EH (cell line): ENCODE measurements at places on chromosomes 6 and 20.

DNA sequence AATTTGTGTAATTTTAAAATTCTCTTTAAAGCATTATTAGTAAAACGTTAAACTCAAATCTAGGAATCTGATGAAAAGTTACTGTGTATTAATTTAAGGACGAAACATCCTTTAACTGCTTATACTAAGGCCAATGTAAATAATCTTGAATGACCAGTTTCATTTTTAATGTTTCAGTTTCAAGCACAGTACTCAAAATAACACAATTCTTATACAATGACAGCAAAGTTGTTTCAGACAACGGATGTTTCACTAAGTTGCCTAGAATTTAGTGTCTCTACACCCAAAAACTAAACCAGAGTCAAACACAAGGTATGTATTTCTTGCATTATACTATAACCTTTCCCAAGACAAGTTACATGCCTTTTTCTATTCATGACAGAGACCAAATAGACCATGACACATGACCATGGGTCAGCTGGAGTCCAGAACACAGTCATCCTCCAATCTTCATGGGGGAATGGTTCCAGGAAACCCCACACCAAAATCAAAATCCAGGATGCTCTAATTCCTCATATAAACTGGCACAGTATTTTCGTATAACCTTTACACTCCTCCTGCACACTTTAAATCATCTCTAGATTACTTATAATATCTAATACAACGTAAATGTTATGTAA lies 7.7 kb downstream of the PHIP start:
- peak; percentile 15 for DNase-seq

GRCh38 chr20:63509088-63509564 lies 10.2 kb upstream of the EEF1A2 start:
- no peak for DNase-seq

GRCh38 chr20:47359530-47360296 lies 3.2 kb upstream of the ZMYND8 start:
- DNase-seq, result no peak

DNA sequence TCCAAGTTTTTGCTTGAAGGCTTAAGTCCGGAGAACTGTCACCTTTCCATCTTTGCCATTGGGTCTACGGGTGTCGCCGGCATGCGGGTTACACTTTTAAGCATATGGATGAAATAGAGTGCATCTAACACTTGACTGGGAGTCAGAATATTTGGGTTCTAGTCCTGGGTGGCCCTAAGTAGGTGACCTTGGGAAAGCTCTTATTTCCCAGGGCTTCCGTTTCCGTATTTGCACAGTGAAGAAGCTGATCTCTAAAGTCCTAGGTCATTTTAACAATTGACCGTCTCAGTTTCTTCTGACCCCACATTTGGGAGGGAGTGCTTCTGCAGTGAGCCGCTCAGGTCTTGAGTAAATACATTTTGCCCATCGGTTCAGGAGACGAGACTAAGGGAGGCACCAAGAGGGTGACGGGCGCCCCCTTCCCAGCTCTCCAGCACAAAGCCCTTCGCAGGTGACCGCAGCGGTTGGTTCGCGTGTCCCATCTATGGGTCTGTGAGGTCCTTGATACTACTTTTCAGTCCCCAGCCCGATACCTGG lies 651 bp upstream of the BLTP3A start:
- DNase-seq, result peak; percentile 34
